AML-193 (cell line): ENCODE measurements at places on chromosomes 4 and X.

GRCh38 chr4:3449574-3450534, 8.1 kb downstream of the HGFAC start:
- no peak for DNase-seq

GRCh38 chr4:80614319-80614718, 278.8 kb downstream of the CFAP299 start:
- no peak for DNase-seq

GRCh38 chr4:184960505-184960971, 57.8 kb upstream of the HELT start:
- DNase-seq: no peak

GRCh38 chrX:261167-261918, 19.8 kb upstream of the PLCXD1 start:
- DNase-seq: no peak

DNA sequence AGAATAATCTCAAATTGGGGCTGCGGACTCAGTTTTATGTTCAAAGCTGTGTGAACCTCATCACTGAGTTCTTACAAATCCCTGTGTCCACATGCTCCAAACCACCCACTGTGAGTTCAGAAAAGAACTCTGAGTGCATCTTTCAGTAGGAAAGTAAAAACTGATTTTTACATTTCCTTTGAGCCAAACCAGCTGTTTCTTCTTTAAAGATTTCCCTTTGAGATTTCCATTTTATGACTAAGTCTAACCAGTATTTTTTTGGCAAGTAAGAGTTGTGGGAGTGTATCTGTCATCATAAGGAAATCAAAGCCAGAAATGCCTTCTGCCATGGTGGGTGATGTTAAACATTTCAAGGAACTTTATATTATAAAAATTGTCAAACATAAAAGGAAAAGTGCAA, 100.0 kb downstream of the TET2 start:
- DNase-seq: no peak

GRCh38 chr4:152363086-152363485, 172.8 kb downstream of the FBXW7 start:
- no peak for DNase-seq

DNA sequence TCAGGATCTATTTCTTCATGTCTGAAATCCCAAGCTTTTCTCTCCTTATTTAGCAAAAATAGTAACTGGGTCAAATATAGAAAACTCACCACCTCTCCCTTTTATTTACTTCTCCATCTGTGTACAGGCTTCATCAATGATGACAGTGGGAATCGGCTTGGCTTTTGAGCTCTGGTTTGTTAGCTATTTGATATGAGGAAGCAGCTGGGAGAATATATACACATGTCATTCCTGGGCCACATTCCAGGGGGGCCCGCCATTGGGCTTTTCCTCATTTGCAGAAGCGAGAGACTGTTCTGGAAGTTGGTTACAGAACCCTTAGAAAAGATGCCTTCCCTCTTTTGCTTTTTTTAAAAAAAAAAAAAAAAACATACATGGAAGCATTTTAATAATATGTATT, 107.4 kb upstream of the F9 start:
- DNase-seq: no peak

DNA sequence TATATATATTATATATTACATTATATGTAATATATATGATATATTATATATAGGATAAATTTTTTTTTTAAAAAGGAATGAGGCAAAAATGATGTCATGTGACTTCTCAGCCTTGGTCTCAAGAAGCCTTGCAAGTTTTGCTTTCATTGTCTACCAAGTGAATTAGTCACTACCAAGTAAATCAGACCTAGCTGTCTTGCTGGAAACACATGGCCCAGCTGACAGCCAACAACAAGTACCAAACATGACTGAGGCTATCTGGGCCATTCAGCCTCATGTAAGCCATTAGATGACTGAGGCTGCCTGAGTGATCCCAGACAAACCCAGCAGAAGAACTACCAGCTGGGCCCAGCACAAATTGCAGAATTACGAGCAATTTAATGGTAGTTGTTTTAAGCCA, 44.9 kb downstream of the HAND2 start:
- no peak for DNase-seq

DNA sequence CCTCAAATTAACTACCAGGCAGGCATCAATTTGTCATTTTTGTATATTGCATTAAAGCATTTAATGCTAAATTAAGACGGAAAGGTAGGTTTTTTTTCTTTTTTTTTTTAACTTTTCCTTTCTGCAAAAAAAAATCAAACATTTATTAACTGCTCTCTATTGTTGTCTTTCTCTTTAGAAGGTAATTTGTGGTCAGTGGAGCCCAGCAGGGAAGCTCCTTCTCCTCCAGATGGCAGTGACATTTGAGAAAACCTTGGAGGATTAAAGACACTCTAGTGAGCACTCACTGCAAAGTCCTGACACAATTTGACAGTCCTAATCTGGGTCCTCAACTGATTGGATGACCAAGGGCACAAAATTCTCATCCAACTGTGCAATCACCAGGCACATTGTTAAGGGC, 102.4 kb downstream of the SLIT2 start:
- no peak for DNase-seq

GRCh38 chr4:185637163-185637875, 102.0 kb upstream of the PDLIM3 start:
- DNase-seq: no peak

DNA sequence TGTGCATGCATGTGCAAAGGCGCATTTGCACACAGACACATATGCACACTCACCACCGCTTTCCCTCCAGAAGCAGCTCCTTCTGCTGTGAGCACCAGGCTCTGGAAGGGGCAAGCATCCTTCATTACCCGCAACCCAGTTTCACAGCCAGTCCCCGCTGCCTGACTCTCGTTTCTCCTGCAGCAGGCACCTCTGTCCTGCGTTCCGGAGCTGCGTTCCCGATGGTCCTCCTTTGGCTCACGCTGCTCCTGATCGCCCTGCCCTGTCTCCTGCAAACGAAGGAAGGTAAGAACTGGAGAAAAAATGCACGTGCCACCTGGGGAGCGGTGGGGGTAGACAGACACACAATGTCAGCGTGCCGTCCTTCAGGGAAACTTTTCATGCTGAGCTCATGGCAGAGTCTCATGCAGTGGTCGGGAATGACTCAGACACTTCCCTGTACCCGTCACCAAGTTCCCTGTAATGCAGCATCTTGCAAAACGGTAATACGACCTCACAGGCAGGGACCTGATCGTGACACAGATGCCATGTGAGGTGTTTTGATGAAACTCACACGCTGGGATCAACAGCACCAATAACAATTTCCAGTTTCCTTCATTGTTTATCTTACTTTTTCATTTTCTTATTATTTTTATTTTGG, 5.1 kb downstream of the IL3RA start:
- no peak for DNase-seq
